ENCODE measurements at places on chromosomes 12 and 14.

DNA sequence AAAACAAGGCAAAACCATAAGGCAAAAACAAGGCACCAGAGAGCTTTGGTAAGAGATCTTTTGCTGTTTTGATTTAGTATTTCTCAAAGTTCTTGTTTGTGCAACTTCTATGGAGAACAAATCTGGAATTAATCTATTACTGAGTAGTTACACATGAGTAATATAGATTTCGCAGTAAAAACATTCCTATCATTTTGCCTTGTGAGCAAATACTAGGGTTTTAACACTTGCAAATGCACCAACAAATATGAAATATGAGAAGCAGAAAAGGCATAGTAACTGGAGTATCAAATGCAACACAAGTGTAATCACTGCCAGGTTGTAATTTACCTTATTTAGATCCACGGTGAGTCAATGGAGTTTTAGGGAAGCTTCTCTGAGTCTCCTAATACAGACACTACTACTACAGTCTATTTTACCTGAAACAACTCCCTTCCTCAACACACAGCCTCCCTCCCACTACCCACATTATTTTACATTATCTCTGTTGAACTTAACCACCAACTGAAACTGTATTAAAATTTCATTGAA lies 324.1 kb downstream of the FLRT2 start:
- no peak for DNase-seq

DNA sequence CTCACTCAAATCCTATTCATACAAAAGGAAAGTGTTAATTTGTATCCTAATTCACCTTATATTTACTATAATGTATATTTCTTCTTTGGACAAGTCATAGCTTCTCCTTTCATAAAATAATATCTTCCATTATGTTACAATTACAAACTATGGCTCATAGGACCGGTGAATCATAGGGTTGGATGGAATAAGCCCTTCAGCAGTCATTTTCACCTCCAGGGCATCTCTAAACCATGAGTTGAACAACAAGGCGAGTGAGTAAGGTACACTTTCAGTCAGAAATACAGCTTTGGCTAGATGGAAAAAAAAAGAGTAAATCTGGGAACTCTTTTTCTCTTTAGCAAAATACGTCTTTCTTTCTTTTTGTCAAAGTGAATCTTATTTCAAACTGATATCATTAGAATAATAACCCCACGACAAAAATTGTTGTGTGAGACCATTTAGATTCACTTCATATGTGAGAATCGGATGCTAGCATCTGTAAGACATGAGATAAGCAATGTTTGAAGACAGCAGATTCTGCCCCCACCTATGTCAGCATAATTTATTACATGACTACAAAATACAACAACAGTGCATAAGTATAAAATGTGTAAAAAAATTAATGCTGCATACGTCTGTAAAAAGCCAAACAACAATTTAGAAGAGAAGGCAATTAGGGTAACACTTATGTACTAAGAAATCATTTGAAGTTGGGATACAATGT lies 184.4 kb upstream of the SLC38A2 start:
- no peak for DNase-seq

DNA sequence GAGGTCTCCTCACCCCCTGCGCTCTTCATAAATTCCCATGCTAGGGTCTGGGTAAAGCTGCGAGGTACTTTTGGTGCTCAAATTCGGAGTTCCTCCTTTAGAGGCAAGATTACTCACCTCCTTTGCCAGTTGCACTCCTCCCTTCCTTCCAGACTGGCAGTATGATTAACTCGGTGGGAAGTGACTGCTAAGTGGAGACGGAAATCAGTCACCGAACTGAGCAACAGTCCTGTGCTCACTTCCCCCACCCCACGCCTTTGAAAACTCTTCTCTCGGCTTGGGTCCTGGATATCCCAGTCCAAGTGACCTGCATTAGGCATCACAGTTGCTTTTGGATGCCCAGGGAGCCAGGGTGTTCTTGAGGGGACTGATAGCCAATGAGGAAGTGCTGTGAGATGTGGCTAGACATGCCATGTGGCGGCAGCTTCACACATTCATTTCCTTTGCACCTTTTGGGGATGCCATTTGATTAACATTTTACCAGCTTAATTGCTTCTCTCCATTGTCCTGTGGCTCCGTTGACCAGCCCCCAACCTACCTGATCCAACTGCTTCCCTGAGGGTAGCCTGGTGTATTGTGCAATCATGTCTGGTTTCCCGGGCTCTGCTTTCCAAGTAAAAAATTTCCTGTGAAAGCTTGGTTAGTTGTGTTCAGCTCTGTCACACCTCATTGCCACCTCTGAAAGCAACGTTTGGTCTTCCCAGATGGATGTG lies 840 bp downstream of the PNP start:
- DNase-seq, result peak; percentile 25

DNA sequence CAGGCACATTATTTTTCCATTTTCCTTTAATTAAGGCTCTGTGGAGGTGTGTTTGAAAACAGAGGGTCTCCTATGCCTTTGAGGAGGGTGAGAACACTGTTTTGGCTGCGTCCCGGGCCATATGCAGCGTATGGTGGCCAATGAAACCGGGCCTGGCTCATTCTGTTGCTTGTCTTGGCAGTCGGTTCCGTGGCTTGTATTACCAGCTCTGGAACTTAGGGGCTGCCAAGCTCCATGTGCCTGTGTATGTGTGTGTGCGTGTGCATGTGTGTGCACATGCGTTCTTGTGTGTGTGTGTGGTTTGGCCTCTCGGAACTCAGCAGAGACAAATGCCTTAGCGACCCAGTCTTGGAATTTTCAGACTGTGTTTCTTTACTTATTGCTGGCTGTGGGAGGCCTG lies 2.7 kb downstream of the JDP2 start:
- no peak for DNase-seq

DNA sequence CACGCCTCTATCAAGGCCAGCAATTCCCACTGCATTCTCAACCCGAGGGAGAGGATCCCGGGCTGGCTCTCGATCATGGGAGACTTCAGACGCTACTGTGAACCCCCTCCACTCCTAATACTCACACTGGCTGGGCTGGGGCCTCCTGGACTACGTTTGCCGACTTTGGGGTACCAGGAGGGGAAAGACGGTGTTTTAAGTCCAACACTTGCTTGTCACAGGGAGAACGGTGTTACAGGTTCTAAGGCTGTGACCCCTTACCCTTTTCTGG lies 463 bp downstream of the NACA start:
- no peak for DNase-seq

- DNase-seq, result peak; percentile 41
Observed at GRCh38 chr12:102811110-102811737, 105.8 kb downstream of the PAH start.

DNA sequence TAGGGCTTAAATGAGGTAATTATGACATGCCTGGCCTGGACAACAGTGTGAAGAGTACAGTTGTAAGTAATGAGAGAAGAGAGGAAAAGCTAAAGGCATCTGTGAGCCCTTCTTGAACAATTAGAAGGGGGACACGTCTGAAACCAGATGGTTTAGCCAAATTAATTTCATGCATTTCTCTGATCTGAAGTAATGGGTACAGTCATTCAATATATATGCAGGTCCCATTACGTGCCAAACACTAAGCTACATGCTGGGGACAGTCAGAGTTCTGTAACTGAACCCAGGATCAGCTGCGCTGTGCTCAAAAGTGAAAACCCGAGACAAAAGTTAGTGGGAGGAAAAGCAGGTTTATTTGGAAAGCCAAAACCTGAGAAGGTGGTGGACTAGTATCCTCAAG lies 207.2 kb upstream of the TMTC1 start:
- DNase-seq, result no peak

DNA sequence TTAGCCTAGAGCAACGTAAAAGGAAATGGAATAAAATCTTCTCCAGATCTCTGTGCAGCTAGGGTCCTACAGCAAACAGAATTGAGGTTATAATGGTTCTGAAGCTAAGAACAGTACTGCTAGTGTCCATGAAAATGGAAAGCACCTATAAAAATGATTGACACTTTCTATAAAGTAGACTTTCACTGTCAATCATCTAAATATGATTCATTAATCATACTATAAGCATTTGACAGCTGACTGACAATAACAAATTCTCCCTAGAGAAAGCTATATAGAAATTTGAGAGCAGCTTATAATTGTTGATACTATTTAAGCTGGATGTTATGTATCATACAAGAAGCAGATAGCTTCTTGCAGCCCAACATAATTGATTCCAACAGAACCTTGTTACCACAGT lies 80.9 kb downstream of the PDZRN4 start:
- no peak for DNase-seq

- DNase-seq, result no peak
Observed at GRCh38 chr12:68306564-68306963, 25.6 kb downstream of the MDM1 start.
